Osteoblast (primary cell): ENCODE measurements at places on chromosomes 13 and 19. TPM values are rescaled to one million over a fixed set of nuclear protein-coding genes. Genes with fewer than 3 reads are reported as not detected.

The CEACAM1 gene
- not detected in 2 replicates for total RNA-seq

DNA sequence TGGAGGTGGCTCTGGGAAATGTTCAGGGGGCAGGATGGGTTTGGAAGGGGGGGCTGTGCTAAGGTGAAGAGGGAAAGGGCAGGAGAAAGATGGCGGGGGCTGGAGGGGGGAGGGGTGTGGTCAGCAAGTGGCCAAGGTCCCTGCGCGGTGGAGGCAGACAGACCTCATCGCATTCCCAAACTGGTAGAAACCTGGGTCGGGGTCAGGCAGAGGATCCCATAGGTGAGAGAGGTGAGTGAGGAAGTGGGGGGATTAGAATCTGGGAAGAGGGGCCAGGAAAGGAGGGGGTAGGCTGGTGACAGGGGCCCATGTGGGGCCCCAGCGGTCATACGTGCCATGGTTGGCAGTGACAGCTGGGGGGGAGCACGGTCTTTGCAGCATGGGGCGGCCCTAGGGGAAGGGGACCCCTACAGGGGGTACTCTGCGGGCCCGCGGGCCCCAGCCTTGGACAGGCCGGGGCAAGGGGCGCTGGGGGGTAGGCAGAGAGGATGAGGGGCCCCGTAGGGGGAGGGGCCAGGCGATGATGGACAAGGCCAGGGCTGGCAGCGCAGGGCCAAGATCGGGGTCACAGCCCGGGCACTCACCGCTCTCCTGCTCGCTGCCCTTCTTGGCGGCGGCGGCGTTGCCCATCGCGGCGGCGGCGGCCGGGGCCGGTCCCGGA lies 514 bp downstream of the PRKACA start:
- DNase-seq = peak; percentile 73

- DNase-seq = no peak
Observed at GRCh38 chr19:55005684-55006488, 32.2 kb downstream of the GP6 start.

GRCh38 chr13:86792153-86792651 lies 879.0 kb upstream of the SLITRK5 start:
- no peak for DNase-seq

- no peak for DNase-seq
Observed at GRCh38 chr13:100610391-100611347, 22.1 kb upstream of the GGACT start.

DNA sequence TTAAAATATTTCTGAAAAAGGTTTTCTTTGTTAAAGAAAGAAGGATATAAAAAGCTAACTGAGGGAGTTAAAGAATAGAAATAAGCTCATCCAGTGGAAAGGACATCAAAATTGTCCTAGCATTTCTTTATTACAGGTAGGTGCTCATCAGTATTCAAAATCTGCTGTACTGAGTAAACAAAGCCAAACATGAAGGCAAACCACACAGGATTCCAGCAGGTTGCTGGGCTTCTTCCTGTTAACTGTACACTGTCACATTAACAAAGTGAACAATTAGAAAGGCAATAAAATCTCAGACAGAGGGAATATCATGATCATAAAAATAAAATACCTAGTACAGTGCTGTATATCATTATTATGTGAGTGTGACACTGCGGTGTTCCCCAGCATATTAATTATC lies 1541.0 kb downstream of the SLITRK5 start:
- DNase-seq = no peak

DNA sequence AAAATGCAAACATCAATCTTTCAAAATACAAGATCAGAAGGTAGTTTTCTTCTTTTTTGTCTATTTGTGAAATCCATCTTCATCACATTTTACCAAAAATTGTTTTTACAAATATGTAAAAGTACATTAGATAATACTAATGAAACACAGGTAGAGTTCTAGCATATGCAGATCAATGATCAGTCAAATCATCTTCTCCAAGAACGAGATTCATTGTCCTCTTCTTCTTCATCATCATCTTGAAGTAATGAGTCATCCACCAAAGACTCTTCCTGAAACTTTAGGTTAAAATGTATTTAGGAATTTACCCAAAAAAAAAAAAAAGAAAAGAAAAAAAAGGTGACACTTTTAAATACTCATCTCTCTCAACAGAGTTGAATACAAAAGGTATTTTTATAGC lies 85.6 kb downstream of the RBM26 start:
- DNase-seq = no peak

The EPN1 gene
- 25.0 and 31.5 TPM in 2 replicates for total RNA-seq

DNA sequence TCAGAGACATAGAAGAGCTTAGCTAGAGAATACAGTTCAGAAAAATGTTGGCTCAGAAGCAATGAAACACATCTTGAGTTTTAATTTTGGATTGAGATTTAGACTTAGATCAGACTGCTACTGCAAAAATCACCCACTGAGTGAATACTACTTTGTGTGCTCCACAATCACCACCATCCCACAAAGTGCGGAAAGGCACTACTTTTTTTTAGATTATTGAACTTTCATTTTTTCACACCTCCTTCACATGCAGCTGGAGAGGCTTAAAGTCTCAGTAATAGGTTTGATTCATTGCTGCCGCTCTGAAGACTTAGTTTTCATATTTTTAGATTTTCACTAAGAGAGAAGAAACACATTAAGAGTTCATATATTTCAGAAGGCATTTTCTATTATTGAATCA lies 289.9 kb upstream of the PRR20A start:
- no peak for DNase-seq

The FFAR1 gene
- not detected in 2 replicates for total RNA-seq
